ENCODE measurements at places on chromosomes 2 and 18. TPM values are rescaled to one million over a fixed set of nuclear protein-coding genes. Genes with fewer than 3 reads are reported as not detected.

GRCh38 chr2:47869859-47870595, 36.3 kb downstream of the FBXO11 start:
- DNase-seq: no peak

GRCh38 chr2:39486071-39486470, 49.0 kb upstream of the MAP4K3 start:
- DNase-seq: no peak

GRCh38 chr2:64485961-64486360, 32.0 kb downstream of the LGALSL start:
- no peak for DNase-seq

GRCh38 chr2:200637901-200638300, 52.1 kb downstream of the AOX1 start:
- DNase-seq: no peak

GRCh38 chr2:709138-709765, 32.0 kb upstream of the TMEM18 start:
- no peak for DNase-seq

Gene VAMP5
- 87.0 TPM for total RNA-seq

Gene PHLPP1
- total RNA-seq: 12.6 TPM
